ENCODE measurements at places on chromosomes 3 and 15.

- DNase-seq: no peak
These were observed 31.5 kb upstream of the RPS17 start for GRCh38 chr15:82571722-82572222.

- no peak for DNase-seq
These were observed 302.9 kb downstream of the TLE3 start for GRCh38 chr15:69794645-69795469.

GRCh38 chr15:59405079-59405478 is 32.4 kb upstream of the MYO1E start:
- DNase-seq: no peak

DNA sequence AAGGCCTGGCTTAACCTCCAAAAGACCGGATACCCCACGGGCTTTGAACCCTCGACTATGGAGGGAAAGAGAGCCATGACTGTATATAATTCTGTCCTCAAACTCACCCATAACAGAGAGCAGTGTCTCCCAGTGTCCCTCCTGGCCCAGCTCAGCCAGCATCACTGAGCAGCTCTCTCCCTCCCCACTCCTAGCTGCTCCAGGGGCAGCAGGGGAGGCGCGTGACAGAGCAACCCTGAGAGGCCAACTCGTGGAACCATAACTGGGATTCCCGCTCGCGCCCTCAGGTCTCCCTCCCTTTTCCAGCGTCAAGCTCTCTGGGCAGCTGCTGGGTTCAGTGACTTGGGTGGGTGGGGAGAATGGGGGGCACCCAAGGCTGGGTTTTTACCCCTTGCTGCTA is 561 bp upstream of the CPLX3 start:
- DNase-seq: no peak

DNA sequence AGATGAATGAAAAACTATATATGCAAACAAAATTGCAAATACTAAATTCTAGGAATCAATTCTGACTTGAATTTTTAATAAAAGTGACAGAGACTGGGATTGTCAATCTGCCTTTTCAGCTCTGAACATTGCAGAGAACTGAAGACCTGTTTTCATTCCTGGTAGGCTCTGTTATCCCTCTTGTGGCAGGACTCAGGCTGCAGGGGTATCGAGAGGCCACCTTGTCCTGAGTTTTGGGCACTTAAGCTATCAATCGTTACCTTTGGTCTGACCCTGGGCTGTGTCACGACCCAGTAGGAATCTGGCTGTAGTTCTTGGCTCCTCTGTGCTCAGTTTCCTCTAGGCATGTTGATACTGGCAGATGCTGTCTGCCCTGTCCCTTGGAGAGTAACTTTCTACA is 238.0 kb downstream of the CACNA2D3 start:
- DNase-seq: no peak

GRCh38 chr3:68972358-68972979 is 40.1 kb upstream of the TAFA4 start:
- DNase-seq: peak; percentile 7

DNA sequence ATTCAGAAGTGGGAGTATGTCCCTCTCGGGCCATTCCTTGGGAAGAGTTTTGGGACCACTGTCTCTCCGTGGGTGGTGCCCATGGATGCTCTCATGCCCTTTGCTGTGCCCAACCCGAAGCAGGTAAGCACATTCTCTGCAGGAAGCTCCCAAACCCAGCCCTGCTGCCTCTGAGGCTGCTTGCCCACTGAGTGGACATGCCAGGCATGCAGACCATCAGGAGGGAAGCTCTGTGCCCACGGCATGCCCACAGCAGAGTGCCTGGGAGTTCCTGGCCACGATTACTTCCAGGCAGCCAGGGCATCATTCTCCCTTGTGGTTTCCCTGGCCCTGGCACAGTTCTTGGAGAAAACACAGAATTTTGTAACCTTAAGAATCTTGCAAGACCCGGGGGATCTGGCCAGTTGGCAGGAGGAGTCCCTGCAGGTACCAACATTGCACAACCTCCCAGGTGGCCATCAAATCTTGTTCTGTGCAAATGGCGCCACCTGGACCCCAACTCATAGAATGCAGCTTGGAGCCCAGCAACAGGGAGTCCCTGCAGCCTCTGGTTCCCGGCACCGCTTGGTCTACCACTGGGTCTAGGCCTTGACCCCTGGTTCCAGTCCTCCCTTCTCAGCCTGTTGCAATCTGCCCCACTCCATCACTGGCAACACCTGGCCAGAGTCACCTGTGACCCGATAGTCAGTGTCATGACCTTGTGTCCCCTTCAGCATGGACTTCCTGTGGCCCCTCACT is 20.4 kb downstream of the FAH start:
- DNase-seq: peak; percentile 43

- DNase-seq: no peak
These were observed 91.7 kb upstream of the MITF start for GRCh38 chr3:69647511-69648110.

DNA sequence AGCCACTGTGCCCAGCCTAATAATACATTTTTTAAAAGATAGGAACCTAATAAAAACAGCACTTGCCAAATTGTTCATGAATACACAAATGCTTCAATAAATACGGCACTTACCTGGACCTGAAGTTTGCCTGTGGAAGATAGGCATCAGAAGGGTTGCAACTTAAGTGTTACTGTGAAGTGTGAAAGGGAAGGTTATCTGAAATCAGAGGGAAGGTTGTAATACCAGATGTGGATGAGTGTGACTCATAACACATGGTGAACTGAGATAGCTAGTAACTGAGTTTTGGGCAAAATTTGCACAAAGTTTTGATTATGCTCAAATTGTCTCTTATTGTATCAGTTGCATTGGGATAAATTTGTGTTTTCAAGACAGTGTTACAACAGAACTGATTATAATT is 68.0 kb downstream of the ATP11B start:
- DNase-seq: no peak

DNA sequence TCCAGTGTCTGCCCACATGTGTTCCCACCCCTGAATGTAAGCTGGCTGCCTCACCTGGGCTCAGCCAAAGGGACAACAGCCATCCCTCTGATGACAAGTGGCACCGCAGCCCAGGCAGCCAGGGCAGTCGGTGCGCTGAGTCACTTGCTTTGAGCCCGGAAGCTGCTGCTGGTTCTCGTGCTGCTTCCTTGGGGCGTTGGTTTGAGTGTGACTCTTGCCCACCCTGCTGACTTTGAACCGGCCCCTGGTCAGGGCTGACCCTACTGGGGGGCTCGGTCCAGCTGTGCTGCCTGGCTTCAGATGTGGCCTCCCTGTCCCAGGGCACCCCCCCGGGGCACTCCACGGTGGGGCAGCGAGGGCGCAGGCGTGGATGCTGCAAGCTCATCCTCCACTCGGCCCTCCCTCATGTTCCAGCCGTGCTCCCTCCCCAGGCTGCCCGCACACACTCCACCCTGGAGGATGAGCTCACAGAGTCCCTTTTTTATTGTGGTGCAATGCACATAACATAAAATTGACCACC is 62.1 kb downstream of the EFCAB12 start:
- DNase-seq: no peak

DNA sequence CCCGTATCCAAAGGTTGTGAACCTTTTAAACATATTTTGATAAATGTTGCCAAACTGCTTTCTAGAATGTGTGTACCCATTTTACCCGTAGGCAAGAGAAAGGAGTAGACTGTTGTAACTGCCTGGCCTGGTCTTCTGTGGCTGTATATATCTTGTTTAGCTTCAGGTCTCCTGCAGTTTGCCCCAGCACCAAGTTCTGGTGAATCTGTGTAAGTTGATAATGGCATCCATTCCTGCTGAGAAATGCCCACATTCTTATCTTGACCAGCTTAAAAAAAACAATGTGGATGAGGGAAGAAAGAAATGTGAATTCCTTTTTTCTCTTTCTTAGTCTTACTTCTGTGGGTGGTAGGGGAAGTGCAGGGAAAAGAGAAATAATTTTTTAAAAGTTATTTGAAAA is 53.3 kb upstream of the TLE3 start:
- no peak for DNase-seq

GRCh38 chr3:107985496-107985895 is 105.3 kb downstream of the CD47 start:
- no peak for DNase-seq

GRCh38 chr15:66560856-66561525 is 4.8 kb downstream of the LCTL start:
- DNase-seq: no peak

DNA sequence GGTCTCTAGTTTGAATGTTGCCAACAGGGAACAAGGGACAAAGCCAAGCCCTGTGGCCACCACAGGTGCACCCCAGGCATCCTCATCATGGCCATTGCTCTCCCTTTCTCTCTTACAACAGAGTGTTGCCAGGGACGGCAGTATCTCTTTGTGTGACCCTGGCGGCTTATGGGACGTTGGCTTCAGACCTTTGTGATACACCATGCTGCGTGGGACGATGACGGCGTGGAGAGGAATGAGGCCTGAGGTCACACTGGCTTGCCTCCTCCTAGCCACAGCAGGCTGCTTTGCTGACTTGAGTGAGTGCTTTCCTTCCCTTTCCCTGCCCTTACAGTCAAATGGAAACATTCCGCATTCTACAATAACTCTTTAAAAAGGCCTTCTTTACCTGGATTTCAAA is 38.2 kb downstream of the BOC start:
- no peak for DNase-seq

DNA sequence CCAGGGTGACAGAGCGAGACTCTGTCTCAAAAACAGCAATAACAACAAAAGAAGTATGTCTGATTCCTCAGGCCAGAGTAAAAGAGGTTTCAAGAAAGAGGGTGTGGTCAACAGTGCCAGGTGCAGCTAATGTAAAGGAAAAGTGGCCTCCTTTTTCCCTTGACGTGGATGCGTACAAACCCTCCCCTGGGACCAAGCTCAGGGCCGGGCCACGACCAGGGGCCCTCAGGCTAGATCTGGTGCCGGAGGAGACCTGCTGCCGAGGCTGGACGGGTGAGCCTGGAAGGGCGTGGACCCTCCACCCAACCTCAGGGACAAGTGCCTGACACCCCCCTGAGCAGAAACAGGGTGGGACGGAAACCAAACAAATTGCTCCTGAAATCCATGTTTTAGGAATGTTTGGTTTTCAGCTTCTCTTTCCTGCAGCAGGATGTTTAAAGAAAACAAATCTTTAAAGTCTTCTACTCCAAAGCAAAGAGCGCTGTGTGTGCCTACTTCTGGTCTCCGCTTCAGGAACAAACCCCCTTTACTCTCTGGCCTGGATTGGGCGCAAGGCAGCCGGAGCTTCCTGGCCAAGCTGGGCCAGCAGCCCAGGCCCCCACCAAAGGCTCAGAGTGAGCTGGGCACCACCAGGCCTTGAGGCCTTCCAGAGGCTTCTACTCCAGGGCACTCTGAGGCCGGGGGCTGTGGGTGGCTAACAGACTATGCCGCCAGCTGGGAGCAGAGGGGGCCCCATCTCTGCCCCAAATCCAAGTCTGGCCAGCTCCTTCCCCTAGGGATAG is 21.4 kb downstream of the ZDHHC19 start:
- no peak for DNase-seq

GRCh38 chr3:170520996-170521395 is 64.9 kb downstream of the SLC7A14 start:
- DNase-seq: no peak

DNA sequence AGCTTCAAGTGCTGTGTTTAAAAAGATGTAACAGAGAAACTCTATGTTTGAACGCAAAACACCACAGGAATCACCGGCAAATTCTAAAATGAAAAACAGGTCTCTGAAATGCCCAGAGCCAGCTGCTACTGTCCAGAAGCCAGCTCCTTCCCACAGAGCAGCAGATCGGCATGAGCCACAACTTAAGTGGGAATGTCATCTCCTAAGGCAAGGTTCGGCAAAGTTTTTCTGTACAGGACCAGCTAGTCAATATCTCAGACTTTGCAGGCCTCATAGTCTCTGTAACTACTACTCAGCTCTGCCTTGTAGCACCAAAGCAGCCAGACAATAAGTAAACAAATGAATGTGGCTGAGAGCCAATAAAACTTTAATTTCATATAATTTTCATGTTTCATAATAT is 4.9 kb downstream of the PLOD2 start:
- DNase-seq: no peak

DNA sequence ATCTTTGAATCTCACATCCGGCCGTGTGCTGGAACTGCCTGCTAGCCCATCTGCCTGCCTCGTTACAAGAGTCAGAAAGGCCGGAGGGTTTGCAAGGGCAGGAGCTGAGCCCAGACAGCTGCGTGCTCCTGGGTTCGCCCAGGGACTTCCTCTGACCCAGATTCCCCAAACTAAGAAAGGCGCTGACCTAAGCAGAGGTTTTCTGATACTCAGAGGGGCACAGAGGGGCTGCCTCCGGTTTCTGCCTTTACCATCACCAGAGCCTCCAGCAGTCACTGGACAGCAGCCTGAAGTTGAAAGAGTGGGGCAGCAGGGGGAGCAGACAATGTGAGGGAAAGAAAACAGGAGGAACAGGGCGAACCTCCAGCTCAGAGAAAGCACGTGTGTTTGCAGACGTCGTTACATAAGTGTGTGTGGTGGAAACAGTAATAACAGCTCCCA is 33.4 kb upstream of the RAD18 start:
- DNase-seq: no peak

GRCh38 chr3:55337641-55338180 is 149.4 kb downstream of the WNT5A start:
- no peak for DNase-seq

DNA sequence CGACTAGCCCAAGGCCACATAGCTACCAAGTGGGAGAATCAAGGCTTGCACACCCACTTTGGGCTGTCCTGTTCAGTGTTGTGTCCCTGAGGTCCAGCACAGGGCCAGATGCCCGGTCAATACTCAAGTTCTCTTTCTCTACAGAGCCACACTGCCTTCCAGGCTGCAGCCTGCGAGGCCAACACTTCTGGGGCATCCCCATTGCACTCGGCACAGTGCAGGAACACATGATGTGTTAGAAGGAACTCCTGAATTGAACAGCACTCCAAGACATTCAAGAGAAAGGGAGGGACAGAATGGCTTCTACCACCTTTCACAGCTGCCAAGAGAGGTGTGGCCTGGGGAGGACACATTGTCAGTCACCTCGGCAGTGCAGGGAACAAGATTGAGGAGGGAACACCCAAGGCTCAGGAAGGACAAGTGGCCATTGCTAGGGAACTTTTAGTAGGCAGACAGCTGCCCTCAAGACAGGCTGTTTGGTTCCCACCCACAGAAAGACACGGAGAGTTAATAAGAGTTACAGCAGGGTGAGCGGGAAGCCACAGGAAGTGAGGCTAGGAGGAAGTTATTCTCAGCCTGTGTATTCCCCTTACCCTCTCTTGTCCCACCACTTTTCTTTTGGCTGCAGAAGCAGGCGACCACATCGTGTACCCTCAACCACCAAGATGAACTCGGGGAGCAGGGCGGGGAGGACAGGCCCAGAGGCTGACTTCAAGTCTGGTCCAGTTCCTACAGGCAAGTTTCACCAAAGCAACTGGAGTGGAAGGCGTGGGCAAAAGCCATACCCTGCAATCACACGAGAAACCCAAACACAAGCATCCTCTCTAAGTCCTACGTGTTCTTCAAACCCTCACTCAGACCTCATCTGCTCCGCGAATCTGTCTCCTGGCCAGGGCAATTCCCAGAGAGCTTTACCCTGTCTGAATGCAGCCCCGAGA is 69.4 kb downstream of the SRGAP3 start:
- no peak for DNase-seq

All from activated gamma-delta T cell treated with anti-CD3 and anti-CD28 coated beads, Interleukin-2, amount 50 U/mL, for 16 hours (primary cell).